Testis (tissue), 5 donors: ENCODE measurements at places on chromosomes 7 and 10. TPM values are rescaled to one million over a fixed set of nuclear protein-coding genes. Genes with fewer than 3 reads are reported as not detected.

The JCAD gene
- total RNA-seq: 109 TPM

The TEX36 gene
- 14.9 TPM for total RNA-seq

DNA sequence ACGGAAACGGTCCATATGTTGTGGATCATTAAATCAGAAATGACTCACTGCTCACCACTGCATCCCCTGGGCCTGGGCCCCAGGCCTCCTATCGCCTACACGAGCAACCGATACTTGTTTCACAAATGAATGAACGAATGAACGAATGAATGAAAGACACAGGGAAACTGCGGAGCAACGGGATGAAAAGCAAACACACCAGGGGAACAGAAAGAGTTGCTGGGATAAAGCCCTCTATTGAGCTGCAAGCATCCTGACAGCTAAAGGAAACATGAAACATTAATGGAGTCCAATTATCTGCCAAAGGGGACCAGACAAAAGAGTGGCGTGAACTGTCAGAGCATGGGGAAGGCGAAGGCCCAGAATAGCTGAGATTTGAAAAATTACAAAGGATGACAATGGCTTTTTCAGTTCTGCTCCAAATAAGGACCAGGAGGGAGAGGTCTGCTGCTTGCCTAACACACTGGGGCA, 92.1 kb downstream of the GRB10 start:
- H3K27me3 ChIP-seq: no peaks in the 10 kb centered on the region
- H3K36me3 ChIP-seq: no peaks in the 10 kb centered on the region
- no peak overlapping the region for H3K4me3 ChIP-seq
- H3K27ac ChIP-seq: no peak overlapping the region
- H3K4me1 ChIP-seq: no peaks in the 10 kb centered on the region

DNA sequence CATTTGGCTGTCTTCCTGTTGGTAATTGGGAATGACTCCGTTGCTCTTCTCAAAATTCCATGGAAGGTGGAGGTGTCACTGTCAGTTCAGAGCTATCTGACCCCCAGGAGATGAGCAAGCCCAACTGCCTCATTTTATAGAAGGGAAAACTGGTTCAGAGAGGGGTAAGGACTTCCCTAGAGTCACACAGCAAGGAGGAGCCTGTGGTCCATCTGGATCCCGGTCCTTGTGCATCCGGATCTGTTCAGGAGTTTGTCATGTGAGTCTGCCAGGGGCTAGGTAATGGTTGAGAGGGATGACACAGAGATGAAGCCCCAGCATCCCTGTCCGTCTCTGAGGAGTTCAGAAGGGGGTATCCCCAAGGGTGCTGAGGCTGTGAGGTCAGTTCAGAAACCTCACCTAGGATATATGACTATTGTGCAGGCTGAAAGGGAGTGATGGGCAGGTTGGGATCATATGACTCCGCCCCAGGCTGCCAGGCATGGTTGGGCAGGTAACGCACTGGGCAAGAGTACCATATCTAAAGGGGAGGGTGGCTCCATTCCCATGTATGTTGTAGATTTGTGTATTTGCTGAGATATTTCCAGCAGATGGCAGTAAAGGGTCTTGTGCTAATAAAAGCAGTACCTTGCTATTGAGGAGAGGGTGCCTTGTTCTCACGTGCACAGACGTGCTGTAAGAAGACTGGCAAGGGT, 16.0 kb upstream of the SLC29A3 start:
- H3K4me3 ChIP-seq: no peak overlapping the region
- no peak for DNase-seq
- H3K4me1 ChIP-seq: no peaks in the 10 kb centered on the region
- H3K36me3 ChIP-seq: no peaks in the 10 kb centered on the region
- H3K27me3 ChIP-seq: no peaks in the 10 kb centered on the region
- H3K27ac ChIP-seq: no peak overlapping the region

DNA sequence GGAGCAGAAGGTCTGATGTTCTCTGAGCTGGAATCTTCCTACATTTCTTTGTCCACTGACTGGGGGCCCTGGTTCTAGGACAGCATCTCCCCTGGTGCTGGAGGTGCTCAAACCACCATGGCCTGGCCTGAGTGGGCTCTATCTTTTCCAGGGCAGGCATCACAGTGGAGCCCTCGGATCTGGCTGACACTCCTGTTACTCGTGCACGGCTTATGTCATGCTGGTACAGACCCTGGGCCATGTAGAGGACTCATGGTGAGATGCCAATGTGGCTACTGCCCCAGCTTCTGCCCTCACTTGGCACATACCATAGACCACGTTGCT, 96.0 kb downstream of the HIPK2 start:
- H3K4me3 ChIP-seq: no peak overlapping the region
- DNase-seq: no peak
- peaks cover 15% of the 10 kb centered on the region for H3K4me1 ChIP-seq
- no peak overlapping the region for H3K27ac ChIP-seq
- H3K36me3 ChIP-seq: no peaks in the 10 kb centered on the region
- H3K27me3 ChIP-seq: no peaks in the 10 kb centered on the region

GRCh38 chr10:68224810-68225209, 7.1 kb downstream of the ATOH7 start:
- no peaks in the 10 kb centered on the region for H3K4me1 ChIP-seq
- H3K4me3 ChIP-seq: no peak overlapping the region
- H3K27me3 ChIP-seq: no peaks in the 10 kb centered on the region
- no peak for DNase-seq

DNA sequence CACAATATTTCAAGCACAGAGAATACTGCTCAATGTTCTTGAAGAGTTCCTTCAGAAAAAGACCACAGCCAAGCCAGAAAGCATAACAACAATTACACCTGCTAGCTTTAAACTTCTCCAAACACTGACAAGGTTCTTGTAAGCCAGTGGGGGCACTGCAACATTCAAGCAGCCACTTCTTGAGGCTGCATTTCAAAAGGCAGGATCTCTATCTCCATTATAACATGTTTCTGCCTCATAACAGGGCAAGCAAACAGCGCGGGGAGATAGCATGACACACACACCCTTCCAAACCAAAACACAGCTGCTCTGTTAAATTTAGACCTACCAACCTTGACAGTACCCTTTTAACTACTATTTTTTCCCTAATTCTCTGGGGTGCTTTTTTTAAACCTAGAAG, 30.8 kb downstream of the CHCHD3 start:
- H3K27ac ChIP-seq: no peak overlapping the region
- H3K4me1 ChIP-seq: peaks cover 12% of the 10 kb centered on the region
- H3K36me3 ChIP-seq: no peaks in the 10 kb centered on the region

GRCh38 chr10:52566471-52567246, 205.9 kb downstream of the MBL2 start:
- no peak for DNase-seq
- no peak overlapping the region for H3K4me3 ChIP-seq
- H3K27me3 ChIP-seq: no peaks in the 10 kb centered on the region
- no peaks in the 10 kb centered on the region for H3K4me1 ChIP-seq
